ENCODE measurements at places on chromosomes 12 and 14.

- DNase-seq, result no peak
Observed at GRCh38 chr12:5473076-5473782, 41.3 kb downstream of the NTF3 start.

DNA sequence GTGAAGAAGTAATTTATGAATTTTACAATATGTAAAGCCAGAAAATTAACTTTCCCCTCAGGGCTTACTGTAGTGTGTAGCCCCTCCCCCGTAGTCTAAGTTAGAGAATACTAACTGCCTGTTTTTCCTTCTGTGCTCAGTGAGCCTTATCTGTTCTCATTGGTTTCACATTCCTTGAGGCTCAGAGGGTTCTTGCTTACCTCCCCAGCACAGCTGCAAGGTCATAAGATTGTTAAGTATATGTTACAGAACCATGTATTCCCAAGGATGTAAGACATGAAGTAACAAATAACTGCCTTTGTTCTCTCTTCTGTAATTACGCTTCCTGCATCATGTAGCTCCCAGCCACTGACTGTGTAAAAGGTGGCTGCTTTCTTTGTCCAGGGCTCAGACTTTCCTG lies 1351.1 kb downstream of the TMEM121 start:
- no peak for DNase-seq

GRCh38 chr14:38257507-38257906 lies 1.6 kb upstream of the CLEC14A start:
- DNase-seq, result no peak

- DNase-seq, result no peak
Observed at GRCh38 chr12:132921685-132922084, 34.3 kb upstream of the CHFR start.

DNA sequence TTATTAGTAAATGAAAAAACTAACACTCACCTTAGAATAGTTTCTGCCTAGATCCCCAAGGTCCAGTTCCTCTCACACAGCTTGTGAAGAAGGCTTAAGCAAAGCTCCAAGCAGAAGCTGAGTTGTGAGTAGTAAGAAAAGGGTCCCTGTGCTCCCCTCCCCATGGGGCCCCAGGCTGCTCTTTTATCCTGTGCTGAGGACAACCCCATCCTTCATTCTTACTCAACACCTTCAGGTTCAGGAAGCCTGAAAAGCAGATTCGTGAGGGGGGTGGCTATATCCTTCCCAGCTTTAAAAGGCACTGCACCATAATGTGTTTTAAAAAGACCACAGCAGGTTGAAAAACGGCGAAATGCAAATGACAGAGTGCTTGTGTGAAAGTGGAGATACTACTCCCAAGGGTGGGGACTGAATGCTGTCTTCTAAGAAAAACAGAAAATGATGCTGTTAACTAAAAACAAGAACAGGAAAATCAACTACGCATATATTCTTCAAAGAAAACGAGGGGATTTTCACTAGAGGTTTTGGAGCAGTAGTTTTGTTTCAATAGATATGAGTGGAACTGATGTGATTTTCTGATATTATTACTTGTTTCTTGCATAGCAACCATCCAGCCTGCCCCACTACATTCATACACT lies 182.7 kb downstream of the KTN1 start:
- DNase-seq, result no peak

DNA sequence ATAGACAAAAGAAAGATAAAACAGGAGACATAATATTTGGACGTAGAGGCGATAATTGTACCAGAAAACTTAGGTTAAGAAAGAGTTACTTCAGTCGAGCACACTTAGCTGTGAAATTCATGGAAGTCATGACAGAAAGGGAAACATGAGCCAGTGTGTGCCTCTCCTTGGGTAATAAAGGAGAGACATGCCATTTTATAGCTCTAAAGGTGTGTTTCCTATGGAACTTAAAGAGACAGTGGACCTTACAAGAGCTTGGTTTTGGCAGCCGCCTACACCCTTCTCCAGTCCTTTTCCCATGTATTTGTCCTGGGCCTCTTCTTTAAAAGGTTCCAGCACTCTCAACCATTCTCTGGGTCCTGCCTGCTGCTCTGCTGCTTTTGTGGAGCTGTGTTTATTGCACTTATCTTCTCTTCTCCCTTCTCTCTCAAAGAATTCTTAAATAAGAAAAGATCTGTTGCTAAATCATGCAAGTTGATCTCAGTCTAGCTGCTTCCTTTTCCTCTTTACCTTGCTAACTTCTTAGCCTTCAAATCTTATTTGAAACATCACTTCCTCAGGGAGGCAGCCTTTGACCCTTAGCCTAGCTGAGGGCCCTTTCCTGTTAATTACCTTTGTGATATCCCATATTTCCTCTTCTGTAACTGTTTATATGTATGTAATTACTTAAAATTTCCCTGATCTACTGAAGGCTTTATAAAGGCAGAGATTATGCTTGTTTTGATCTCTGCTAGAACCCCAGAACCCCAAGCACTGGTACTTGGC lies 81.8 kb upstream of the EVL start:
- DNase-seq, result no peak

GRCh38 chr12:95637010-95637409 lies 85.7 kb upstream of the USP44 start:
- no peak for DNase-seq

- no peak for DNase-seq
Observed at GRCh38 chr12:57203791-57204190, 12.8 kb upstream of the NXPH4 start.

All from activated T-cell treated with anti-CD3 and anti-CD28 coated beads for 48 hours (primary cell).